CD4-positive, alpha-beta T cell treated with Interleukin-6 at 100 ng/mL for 8 hours (primary cell): ENCODE measurements at places on chromosomes 3 and 15.

GRCh38 chr3:197516517-197516889, 39.3 kb downstream of the BDH1 start:
- DNase-seq: no peak

DNA sequence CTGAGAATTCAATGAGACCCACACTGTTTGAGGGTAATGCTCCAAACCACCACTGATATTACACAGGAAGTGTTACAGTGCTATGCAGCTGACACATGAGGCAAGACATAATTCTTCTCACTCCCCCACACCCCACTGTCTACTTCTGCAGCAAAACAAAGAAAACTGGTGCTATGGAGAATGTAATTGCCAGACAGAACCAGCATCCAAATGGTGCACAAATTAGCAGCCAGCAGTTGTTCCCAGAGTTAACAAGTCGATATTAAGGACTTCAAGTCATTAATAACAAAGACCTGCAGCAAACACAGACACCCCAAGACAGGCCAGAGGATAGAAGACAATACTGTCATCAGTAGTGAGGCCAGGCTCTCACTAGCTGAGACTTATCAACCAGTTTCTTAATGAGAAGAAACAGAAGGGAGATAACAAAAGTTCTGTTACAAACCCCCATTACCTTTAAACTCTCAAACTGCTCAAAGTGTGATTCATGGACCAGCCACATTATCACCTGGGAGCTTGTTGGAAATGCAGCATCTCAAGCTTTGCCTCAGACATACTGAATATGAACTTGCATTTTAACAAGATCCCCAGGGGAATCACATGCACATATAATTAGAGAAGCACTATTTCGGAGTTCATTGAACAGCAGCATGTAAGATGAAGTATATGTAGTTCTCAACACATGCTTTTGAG, 58.7 kb upstream of the FNDC3B start:
- DNase-seq: no peak

DNA sequence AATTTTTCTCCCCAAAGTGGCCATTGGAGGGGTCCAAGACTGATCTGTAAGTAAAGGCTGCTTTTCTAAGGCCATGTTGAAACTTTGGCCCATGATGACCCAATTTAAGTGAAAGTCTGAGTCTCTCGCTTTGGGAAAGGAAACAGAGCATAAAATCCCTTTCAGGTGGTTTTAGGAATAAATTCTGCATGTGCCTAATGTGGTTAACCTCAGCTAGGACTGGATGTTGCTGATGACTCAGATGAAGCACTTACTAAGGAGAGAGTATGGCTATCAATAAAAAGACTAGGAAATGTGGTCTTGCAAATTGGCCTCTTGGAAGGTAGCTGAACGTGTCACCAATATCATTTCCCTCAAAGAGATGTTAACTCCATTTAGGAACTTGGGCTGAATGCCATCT, 458.5 kb downstream of the AGBL1 start:
- DNase-seq: no peak

- no peak for DNase-seq
These were observed 32.1 kb upstream of the ALPK3 start for GRCh38 chr15:84785053-84785452.

GRCh38 chr15:36390491-36390890, 188.9 kb upstream of the CDIN1 start:
- no peak for DNase-seq

DNA sequence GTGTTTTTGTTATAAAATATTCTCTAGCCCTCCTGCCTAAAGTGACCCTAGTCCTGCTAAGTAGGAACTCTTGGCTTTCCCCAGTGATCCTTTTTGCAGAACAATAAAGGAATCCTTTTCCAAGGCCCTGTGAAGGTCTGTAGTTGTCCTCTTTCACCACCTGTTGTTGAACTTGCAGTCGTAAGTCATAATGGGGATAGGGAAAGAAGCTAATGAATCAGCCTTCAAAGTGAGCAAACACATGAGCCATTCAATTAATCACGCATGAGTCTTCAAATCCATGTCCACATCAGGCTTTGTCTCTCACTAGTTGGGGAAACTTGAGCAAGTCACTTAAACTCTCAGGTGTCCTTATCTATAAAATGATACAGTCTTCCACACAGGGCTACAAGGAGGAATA, 27.6 kb downstream of the ZNF860 start:
- DNase-seq: no peak

GRCh38 chr3:12934431-12934830, 93.1 kb upstream of the RPL32 start:
- DNase-seq: no peak

DNA sequence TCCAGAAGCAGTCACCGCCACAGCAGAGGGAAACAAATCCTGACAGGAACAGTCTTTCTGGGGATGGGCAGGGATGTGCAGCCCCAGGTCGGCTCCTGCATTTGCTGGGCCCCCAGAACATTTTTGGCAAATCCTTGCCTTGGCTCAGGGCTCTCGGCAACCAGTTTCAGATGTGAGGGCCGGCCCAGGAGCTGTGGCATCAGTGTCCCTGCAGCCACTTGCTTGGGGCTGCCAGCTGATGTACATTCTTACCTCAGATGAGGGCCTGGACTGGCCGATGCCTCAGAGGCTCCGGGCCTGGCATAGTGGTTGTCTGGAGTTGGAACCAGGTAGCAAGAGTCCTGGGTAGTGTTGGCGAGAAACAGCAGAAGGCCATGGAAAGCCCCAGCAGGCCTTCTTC, 4.2 kb downstream of the CYB561D2 start:
- DNase-seq: no peak

- no peak for DNase-seq
These were observed 40.1 kb upstream of the EPHB1 start for GRCh38 chr3:134754768-134755559.

DNA sequence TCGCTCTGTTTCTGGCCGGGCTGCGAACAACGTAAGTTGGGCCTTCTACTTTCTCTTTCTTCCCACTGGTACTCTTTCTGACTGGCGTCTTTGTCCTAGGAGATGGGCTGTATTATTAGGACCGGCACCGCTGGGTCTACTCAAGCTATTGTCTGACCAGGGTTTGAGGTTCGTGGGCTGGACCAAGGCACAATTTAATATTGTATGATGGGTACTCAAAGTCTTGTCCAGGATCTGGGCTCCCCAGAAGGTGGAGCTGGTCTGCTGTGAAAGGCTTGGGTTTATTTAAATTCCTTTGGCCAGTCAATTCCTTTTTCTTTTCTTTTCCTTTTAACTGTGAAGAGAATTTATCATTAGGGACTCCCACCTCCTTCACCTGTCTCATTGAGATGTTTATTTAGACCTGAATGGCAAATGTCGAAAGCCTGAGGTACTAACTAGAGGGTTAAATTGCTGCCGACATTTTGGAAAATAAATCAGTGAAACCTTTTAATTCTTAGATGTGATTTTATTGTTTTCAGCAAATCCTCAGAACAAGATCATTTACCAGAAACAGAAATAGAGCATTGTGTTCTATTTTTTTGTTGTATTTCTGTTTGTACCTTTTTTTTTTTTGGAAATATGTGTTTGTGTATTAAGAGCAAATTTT, 410 bp downstream of the LRRC49 start:
- no peak for DNase-seq

DNA sequence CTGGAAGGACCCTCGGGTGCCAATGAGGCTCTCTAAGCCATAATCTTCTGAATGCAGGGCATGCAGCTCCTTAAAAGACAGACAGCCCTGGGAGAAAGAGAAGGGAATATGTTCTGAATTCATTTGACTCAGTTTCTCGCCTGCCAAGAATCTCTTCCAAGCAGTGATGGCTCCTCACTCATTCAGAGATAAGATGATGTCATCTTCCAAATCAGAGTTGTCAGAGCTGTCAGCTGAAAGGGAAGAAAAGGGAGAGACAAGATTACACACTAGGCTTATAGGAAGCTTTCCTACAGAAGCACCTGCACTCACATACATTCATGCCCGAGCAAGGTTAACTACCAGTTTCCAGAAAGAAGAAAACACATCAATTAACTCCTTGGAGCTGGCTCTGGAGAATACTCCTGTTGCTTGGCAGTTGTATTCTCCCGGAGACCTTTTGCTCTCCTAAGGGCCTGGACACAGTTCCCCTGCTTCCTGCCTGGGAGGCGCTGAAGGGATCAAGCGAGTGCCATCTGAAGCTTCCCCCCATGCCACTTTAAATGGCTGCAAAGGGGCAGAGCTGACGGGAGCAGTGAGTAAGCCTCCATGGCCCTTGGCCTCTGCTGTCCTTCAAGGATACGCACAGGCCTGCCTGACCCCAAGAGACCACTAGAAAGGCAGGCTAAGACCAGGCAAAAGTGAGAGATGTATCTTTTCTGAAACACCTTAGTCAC, 7.7 kb downstream of the RBM15B start:
- DNase-seq: no peak

DNA sequence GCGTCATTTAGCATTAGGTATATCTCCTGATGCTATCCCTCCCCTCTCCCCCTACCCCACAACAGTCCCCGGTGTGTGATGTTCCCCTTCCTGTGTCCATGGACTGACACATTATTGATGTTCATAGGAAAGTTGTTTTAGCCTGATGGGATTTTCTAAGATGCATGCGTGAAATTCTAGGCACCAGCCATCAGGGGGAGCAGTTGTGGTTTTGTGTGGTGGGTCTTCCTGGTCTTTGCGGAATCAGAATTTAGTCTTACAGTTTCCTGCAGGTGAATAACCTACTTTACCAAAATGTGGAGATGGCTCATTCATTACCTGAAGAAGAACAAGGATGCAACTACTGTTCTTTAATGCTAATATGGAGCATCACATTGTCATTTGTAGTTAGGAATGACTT, 455.0 kb upstream of the THBS1 start:
- DNase-seq: peak; percentile 11

DNA sequence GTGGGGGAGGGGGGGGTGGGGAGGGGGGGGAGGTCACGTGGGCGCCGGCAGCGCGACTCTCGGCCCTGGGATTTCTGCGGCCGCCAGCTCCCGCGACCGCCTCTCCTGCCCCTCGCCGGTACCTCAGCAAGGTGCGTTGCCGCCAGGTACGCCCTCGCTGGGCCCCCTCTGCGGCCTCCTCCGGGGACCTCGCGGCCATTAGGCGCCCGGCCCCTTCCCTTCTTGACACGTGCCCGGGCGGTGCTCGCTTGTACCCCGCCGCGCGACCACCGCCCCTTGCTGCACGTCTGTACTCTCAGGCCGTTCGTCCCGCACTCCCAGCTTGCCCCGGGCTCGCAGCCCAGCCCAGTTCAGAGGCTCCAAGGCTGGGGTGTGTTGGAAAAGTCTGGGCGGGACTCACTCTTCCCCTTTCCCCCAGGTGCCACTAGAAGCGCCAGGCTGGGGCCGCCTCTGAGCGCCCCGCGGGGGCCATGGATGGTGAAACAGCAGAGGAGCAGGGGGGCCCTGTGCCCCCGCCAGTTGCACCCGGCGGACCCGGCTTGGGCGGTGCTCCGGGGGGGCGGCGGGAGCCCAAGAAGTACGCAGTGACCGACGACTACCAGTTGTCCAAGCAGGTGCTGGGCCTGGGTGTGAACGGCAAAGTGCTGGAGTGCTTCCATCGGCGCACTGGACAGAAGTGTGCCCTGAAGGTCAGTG, at the start of gene MAPKAPK3:
Gene MAPKAPK3, plus strand, starts transcription at position 56 of the 696 bp plus-strand sequence. Its CDS starts 415 bp downstream, at position 471.
- no peak for DNase-seq

GRCh38 chr15:78093242-78094020, 1.1 kb downstream of the SH2D7 start:
- DNase-seq: no peak

DNA sequence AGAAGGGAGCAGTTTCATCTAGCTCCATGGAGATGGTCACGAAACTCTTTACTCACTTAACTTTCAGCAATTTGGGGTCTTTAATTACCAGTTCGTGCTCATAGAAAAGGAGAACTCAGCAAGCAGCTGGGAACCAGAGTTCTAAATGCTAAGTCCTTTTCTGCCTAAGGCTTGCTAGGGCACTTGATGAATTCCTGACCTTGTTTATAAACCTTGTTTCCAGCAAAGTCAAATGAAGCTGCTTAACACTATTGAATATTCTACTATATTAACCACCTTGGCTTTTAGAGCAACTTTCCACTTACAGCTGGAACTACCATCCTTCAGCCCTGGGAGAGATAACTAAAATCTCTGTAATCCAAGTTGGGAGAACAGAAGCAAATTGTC, 79.5 kb upstream of the TSC22D2 start:
- no peak for DNase-seq

- no peak for DNase-seq
These were observed 242.4 kb downstream of the CD47 start for GRCh38 chr3:107848351-107848915.

DNA sequence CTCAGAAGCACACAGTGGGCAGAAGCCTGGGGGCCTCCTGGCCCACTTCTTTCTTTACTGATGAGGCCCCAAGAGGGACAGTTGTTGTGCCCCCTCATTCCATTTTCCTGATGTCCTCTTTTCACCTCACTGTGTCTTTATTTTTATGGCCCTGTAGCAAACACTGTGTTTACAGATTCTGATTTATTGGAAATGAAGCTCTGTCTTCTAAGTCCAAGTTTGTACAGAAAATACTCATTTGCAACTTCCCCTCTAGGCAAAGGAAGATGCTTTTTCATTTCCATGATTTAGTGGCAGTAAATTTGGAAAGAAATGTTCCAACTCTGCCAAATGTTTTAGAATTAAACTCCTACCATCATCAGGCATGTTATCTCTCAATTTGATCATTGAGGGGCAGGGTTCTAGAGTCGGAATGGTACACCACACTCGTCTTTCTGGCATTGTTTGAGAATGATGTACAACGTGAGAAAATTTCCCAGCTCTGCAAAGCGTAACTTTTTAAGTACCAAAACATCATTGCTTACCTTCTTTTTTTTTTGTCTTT, 129.7 kb downstream of the ARNT2 start:
- no peak for DNase-seq

DNA sequence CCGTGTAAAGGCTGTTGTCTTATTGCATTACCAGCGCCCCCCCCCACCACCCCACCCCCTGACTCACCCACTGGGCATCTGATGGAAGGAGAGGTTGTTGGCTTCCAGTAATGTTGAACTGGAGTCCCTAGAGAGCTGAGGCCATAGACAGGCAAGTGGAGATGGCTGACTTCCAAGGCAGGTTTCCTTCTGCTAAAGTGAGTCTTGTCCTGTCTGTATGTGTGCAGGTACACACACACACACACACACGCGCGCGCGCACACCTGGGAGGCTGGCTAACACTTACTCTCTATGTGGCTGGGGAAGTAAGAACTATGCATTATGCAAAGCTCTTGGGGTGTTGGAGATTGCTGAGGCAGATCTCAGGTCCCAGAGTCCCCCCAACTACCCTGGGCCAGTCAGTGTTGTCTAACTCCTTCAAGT, 1.6 kb upstream of the KY start:
- DNase-seq: no peak

DNA sequence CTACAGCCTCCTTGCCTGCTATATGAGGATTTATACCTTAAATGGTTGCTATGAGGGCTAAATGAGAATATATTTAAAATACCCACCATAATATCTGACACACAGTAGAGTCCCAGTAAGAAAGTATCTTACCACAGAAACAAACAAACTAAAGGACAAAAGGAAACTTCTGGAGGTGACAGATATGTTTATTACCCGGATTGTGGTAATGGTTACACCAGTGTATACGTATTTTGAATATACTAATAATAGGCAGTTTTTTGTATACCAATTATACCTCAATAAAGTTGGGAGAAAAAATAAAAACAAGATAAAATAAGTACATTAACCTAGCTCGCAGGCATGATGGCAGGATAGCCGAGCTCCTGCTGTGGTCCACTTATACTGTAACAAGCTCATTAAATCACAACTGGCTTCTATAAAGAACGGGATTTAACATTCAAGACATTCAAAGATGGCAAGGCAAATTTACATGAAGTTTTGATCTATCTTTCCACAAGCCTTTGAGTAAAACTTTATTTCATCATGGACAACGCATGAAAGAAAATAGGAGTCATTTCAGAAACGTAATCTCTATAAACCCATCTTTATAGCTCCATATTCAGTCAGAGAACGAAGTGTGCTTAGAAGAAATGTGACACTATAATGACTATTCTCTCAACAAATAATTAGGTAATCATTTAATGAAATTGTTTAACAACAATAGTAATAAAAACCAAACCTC, 1.5 kb downstream of the RPN1 start:
- no peak for DNase-seq
